CD8-positive, alpha-beta memory T cell (primary cell): ENCODE measurements at places on chromosomes 5 and 9. TPM values are rescaled to one million over a fixed set of nuclear protein-coding genes. Genes with fewer than 3 reads are reported as not detected.

Gene PRSS3
- total RNA-seq: 0.84 TPM

Gene GPX8
- total RNA-seq: not detected

Gene TEX10
- 34.1 TPM for total RNA-seq

Gene PIP5K1B
- total RNA-seq: 3.1 TPM

Gene NEUROG1
- total RNA-seq: not detected

Gene TAF11L5
- total RNA-seq: not detected

Gene EIF4E1B
- total RNA-seq: not detected

Gene SUSD1
- 5.3 TPM for total RNA-seq

Gene PAM
- 65.0 TPM for total RNA-seq

Gene BSPRY
- total RNA-seq: 1.4 TPM

Gene MARVELD2
- 0.40 TPM for total RNA-seq

Gene HMCN2
- total RNA-seq: not detected

Gene FAM169A
- 8.4 TPM for total RNA-seq

Gene NSUN2
- 124 TPM for total RNA-seq

Gene CACNA1B
- total RNA-seq: not detected

Gene IFNK
- not detected for total RNA-seq

Gene GPBP1
- total RNA-seq: 81.9 TPM

Gene CCNI2
- 8.8 TPM for total RNA-seq

Gene FRMD3
- total RNA-seq: 0.62 TPM

Gene CARD6
- 2.1 TPM for total RNA-seq

Gene CFAP90
- not detected for total RNA-seq

Gene GRAMD2B
- total RNA-seq: 10.4 TPM

Gene NUDT12
- total RNA-seq: 0.94 TPM

Gene ANKRD34B
- not detected for total RNA-seq

Gene CKMT2
- not detected for total RNA-seq

Gene GPR150
- total RNA-seq: 0.18 TPM

Gene ISL1
- total RNA-seq: not detected

Gene GNG10
- 21.9 TPM for total RNA-seq

Gene DPM2
- 75.5 TPM for total RNA-seq

Gene PCDHGA10
- total RNA-seq: 0.16 TPM

Gene PCDHA7
- total RNA-seq: not detected

Gene ADAMTS13
- 1.0 TPM for total RNA-seq

Gene SHISAL2B
- total RNA-seq: not detected

Gene PCDHGB7
- not detected for total RNA-seq

Gene EIF4EBP3
- 11.1 TPM for total RNA-seq

Gene CATSPER3
- 0.29 TPM for total RNA-seq

Gene SCGB3A1
- total RNA-seq: 2.0 TPM

Gene C1QTNF3
- 1.4 TPM for total RNA-seq

Gene CSF2
- 393 TPM for total RNA-seq

Gene WDR38
- not detected for total RNA-seq

Gene DDX4
- total RNA-seq: not detected

Gene SLC6A18
- not detected for total RNA-seq

Gene OR13C4
- total RNA-seq: not detected

Gene PCDHA11
- total RNA-seq: not detected

Gene FRRS1L
- not detected for total RNA-seq

Gene INSL6
- not detected for total RNA-seq

Gene GPRIN1
- total RNA-seq: 2.7 TPM

Gene TRPM3
- total RNA-seq: not detected

Gene GAPVD1
- total RNA-seq: 44.8 TPM

Gene IL13
- 69.0 TPM for total RNA-seq
